ENCODE measurements at places on chromosomes 6 and 20. TPM values are rescaled to one million over a fixed set of nuclear protein-coding genes. Genes with fewer than 3 reads are reported as not detected.

GRCh38 chr6:47027315-47027714, 14.8 kb downstream of the ADGRF1 start:
- H3K36me3 ChIP-seq: no peaks in the 10 kb centered on the region
- H3K27me3 ChIP-seq: no peaks in the 10 kb centered on the region
- H3K4me3 ChIP-seq: no peak overlapping the region
- no peaks in the 10 kb centered on the region for H3K4me1 ChIP-seq

- peaks cover 43% of the 10 kb centered on the region for H3K27me3 ChIP-seq
- H3K27ac ChIP-seq: no peak overlapping the region
- no peak for DNase-seq
- peaks cover 7% of the 10 kb centered on the region for H3K4me1 ChIP-seq
- H3K4me3 ChIP-seq: no peak overlapping the region
These were observed 8.3 kb upstream of the INSM1 start for GRCh38 chr20:20359628-20360027.

GRCh38 chr6:145809211-145809610, 5.4 kb downstream of the FBXO30 start:
- DNase-seq: no peak
- H3K36me3 ChIP-seq: peaks cover 28% of the 10 kb centered on the region
- no peaks in the 10 kb centered on the region for H3K27me3 ChIP-seq
- H3K4me1 ChIP-seq: peaks cover 18% of the 10 kb centered on the region

DNA sequence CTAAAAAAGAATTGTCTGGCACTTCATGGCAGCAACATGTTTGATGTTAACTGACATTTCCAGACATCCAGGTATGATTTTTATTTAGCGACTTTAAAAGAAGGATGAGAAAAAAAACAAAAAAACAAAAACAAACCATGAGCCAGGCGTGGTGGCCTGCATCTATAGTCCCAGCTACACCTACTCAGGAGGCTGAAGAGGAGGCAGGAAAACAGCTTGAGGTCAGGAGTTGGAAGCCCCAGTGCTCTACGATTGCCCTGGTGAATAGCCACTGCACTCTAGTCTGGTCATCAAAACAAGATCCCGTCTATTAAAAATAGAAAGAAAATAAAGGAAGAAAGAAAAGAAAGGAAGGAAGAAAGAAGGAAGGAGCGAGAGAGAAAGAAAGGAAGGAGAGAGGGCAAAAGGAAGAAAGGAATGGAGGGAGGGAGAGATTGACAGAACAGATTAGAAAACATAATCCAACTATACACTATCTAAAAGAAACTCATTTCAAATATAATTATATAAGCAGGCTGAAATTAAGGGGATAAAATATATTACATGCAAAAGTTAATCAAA, 141.6 kb downstream of the TRIM27 start:
- H3K27ac ChIP-seq: no peak overlapping the region
- peaks cover 9% of the 10 kb centered on the region for H3K4me1 ChIP-seq
- DNase-seq: no peak

- no peaks in the 10 kb centered on the region for H3K4me1 ChIP-seq
- H3K36me3 ChIP-seq: no peaks in the 10 kb centered on the region
- H3K4me3 ChIP-seq: no peak overlapping the region
- H3K27me3 ChIP-seq: no peaks in the 10 kb centered on the region
- no peak for DNase-seq
These were observed 671.3 kb downstream of the MAFB start for GRCh38 chr20:40017765-40018164.

DNA sequence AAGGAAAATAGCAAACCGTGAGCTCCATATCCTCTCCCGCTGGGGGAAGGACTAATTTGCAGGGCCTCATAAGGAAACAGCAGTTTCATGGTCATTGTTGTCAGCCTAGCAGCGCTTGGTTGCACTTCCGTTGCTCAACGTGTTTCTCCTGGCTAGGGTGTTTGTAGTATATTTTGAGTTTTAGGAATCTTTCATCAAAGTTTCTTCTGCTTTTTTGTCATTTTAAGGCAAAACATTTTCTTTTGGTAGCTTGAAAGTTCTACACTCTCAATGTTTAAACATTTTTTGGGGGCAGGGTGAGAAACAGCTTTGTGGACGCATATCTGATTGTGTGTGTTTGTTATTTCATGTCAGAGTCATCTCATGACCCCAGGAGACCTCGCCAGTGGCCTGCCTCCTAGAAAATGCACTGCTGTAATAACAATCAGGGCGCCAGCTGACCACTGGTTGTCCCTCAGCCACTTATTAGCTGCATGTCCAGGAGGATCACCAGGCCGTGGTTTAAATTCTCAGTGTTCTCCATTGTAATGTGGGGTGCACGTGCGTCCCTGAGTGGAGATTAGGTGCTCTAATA, 20.6 kb downstream of the JARID2 start:
- no peaks in the 10 kb centered on the region for H3K27me3 ChIP-seq
- DNase-seq: no peak
- H3K36me3 ChIP-seq: peaks cover 19% of the 10 kb centered on the region
- no peak overlapping the region for H3K4me3 ChIP-seq
- H3K27ac ChIP-seq: no peak overlapping the region

DNA sequence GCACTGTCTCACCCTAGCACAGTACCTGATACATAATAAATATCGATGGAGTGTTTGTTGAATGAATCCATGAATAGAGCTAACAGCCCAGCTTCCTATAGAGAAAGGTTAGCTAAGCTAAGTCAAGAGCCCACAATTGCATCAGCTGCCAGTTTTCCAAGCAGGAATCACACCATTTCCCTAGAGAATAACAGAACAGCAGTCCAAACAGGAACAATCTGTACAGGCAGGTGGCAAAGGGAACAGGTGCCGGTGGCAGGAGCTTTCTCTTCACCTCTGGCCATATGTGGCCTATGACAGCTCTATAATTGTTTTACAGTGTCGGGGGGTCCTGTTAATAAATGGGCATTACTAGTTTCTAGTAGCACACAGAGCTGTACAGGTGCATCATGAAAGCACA, 38.8 kb downstream of the ISM1 start:
- no peak overlapping the region for H3K27ac ChIP-seq
- H3K4me3 ChIP-seq: no peak overlapping the region
- H3K36me3 ChIP-seq: no peaks in the 10 kb centered on the region
- H3K27me3 ChIP-seq: no peaks in the 10 kb centered on the region
- no peak for DNase-seq
- H3K4me1 ChIP-seq: no peaks in the 10 kb centered on the region

- H3K27me3 ChIP-seq: no peaks in the 10 kb centered on the region
- no peaks in the 10 kb centered on the region for H3K36me3 ChIP-seq
- H3K4me1 ChIP-seq: no peaks in the 10 kb centered on the region
- H3K27ac ChIP-seq: no peak overlapping the region
- DNase-seq: no peak
- no peak overlapping the region for H3K4me3 ChIP-seq
These were observed 12.4 kb downstream of the MDGA1 start for GRCh38 chr6:37685261-37685660.

DNA sequence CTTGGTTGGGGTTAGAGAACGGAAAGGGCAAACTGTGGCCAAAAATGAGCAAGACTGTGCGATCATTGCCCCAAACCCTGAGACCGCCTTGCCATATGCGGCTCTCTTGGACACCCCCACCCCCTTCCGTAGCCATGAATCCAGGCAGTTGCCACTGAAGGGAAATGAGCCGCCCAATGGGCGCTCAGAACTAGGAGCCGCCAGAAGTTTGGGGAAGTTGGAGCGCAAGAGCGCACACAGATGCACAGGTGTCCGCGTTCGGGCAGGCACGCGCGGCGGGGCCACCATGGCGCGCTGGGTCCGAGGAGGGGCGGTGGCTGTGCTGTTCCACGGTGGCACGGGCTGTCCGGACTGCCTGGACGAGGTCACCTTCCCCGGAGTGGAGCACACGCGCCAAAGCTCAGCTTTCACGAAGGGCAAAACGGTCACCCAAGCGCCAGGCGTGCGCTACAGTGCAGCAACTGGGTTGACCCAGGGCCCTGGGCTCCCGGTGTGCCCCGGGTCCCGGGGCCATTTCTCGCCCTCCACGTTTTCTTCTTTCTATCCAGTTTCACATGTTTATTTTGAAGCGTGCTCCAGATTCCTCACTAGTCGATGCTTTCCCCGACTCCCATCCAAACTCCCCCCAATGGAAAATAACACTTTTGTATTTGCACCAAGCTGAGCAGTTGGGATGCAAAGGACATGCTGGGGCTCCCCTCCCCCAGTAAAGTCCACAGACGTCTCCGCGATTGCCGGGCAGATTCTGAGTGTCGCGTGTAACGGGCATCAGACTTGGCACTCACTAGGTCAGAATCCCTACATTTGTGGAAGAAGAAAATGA, 906 bp upstream of the PDE10A start:
- H3K4me3 ChIP-seq: peak overlapping the region; percentile 27
- no peak overlapping the region for H3K27ac ChIP-seq
- H3K36me3 ChIP-seq: peaks cover 3% of the 10 kb centered on the region
- peaks cover 45% of the 10 kb centered on the region for H3K27me3 ChIP-seq

The NFATC2 gene
- total RNA-seq: 53.3 TPM
